Amygdala (tissue), 56 donors: ENCODE measurements at places on chromosomes 16 and 17.

DNA sequence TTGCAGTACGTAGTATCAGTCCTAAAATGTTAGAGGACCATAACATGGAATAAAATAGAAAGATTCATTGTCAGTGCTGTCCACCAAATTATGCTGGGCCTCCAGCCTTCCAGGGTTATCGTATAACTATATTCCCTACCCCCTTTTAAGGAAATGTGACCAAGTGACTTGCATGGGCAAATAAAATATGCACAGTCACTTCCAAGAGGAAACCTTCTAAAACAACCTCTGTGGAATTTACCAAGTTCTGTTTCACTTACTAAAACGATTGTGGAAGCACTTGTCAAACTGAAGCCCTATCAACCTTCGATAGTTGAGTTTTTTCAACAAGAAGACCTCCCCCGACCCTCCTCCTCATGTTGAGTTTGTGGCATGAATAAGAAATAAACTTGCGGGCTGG, 345.4 kb upstream of the C16orf82 start:
- DNase-seq = no peak

DNA sequence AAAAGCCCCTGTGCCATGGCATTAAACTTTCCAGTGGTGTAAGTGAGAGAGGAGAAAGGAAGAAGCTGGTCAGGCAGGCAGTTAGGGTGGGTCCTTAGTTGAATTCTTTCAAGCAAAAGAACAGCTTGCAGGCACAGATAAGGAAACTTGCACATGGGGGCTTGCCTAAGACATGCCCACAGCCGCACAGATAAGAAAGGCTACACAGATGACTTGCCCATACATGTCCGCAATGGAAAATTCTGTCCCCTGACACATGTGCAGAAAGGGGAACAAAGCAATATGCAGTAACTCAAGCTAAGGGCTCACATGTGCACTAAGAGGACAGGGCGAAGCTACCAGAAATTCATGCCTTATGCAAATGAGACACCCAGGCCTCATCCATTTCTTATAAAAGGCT, 69.9 kb downstream of the GSG1L start:
- no peak for DNase-seq

DNA sequence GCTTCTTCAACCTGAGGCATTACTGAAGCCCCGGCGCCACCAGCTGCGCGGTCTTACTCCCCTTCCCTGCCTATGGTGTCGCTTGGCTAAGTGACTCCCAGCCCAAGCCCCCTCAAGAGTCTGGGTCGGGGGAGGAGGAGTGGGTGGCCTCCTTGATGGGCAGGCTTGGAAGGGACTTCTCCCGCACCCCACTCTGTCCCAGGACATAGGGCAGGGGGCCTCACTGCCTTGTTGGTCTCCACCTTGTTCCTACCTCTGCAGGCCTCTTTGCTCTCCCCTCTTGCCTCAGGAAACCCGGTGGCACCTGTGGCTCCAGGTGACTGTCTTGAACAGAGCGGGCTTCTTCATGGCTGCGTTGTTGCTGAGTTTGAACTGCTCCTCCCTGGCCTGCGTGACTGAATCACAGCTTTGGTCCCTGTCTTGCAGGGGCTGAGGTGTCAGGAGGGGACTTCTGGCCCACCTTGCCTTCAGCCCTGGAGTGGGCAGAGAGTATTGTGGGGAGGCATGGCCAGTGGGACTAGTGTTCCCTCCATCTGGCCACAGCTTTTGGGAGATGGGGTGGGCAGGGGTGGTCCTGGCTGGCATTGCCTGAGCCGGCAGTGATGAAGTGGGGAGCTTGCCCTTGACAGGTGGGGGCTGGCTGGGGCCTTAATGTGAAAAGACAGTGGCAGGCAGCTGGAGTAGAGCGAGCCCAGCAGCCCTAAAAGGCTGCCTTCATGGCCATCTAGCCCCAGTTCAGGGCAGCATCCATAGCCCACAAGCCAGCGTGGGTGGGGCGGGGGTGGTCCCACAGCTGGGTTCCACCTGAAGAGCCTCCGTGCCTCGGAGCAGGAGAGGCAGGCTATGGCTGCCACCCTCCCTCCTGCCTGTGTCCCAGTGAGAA, 7.3 kb downstream of the CBX2 start:
- no peak for DNase-seq

DNA sequence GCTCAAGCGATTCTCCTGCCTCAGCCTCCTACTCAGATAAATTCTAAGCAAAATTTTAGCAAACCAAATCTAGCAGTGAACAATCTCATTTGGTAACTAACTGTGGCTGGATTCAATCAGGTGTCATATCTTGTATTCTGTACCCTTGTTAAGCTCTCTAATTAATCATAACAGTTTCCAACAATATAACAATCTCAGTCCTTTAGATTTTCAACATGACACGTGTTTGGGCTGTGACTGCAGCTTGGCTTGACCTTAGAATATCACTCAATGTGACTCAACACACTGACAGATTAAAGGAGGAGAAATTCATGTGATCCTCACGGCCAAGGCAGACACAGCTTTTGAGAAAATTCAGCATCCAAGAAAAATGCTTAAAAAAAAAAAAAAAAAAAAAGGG, 133.6 kb downstream of the BANP start:
- no peak for DNase-seq

GRCh38 chr17:54239291-54239690, 416.6 kb downstream of the KIF2B start:
- DNase-seq = no peak

DNA sequence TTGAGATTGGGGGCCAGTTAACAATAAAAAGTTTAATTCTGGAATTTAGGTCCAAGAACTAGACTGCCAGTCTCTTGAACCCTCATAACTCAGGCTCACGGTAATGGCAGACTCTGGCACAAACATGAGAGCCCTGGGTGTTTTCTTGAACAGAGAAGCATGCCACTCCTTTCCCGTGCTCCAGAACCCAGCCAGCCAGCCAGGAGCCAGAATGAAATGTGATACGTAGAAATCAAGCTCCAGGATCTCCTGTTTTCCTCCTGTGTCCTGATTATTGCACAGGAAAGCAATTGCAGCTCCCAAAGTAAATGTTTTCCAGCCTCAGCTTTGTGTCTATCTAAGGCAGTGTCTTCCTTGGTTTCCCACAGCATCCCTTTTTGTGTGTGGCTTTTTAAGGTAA, 46.2 kb upstream of the NOL11 start:
- DNase-seq = no peak

- no peak for DNase-seq
Observed at GRCh38 chr16:28040039-28040438, 23.5 kb downstream of the GSG1L start.

- DNase-seq = no peak
Observed at GRCh38 chr16:73355981-73356380, 308.1 kb upstream of the ZFHX3 start.

- peak; percentile 36 for DNase-seq
Observed at GRCh38 chr17:59565959-59566324, 532 bp downstream of the DHX40 start.

DNA sequence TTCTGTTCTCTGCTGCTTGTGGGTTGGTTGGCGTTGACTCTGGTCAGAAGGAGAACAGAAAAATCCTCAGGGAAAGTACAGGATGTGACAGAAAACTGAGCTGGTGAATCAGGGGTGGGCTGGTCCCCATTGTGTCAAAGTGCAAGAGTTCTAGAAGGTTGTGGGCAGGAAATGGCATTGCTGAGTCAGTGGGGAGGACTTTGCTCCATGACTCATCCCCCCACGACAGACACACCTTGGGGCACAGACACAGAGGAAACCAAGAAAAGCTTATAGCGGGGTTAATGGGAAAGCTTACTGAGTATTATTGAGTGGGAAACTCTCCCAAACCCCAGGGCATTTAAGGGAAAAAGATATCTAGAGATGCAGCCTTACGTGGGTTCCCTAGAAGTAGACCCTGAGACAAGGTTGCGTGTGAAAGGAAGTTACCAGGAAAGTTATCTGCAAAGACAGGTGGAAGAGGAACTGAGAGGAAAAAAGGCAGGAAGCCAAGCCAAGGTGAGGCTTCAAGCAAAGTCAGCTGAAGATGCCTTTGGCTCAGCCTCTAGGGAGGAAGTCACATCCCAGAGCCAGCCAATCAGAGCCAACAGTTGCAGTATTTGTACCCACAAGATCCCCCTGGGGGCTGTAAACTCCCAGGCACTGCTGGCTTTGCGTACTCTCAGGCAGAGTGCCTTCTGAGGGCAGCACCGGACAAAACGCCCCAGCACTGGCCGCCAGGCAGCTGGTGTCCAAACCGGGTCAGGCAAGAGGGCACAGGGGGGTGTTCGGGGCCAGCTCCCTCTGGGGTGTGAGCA, 86.4 kb downstream of the FOXL1 start:
- no peak for DNase-seq

- no peak for DNase-seq
Observed at GRCh38 chr16:72422308-72422897, 250.4 kb upstream of the PMFBP1 start.

GRCh38 chr17:38464251-38464722, 36.0 kb downstream of the ARHGAP23 start:
- DNase-seq = peak; percentile 70

DNA sequence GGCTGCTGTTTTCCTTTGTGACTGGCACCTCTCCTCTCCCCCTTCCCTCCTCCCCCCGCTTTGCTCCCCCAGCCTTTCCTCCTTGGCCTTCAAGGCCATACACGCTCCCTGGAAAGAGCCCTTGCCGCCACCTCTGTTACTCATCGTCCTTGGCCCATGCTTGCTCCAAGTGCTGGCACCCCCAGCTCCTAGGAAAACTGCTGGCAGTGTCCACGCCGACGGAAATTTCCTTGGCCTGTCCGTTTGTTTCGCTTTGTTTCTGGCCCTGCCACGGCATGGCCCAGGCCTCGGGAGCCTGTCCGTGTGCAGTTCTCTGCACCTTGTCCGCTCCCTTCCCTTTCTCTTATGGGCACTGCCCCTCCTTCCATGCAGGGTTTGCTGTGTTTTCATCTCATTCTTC, 18.0 kb downstream of the CA5A start:
- no peak for DNase-seq

DNA sequence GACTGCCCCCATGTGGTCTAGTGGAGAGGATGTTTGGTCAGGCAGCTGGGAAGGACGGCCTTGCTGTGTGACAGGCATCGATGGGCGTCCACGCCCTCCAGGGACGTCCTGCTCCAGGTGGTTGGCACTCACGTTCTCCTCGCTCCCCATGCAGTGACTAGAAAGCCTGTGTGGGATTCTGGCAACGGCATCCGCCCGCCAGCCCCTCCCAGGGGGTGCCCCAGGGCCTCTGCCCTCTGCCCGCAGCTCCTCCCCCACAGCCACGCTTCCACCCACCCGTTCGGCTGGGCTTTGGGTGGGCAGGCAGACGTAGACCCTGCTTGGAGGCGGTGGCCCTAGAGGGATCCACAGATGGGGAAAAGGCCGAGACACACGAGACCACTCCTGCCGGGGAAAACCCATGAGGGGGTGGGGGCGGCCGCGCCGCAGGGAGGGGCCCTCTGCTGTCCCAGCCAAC, 4.7 kb upstream of the IL17C start:
- DNase-seq = no peak

DNA sequence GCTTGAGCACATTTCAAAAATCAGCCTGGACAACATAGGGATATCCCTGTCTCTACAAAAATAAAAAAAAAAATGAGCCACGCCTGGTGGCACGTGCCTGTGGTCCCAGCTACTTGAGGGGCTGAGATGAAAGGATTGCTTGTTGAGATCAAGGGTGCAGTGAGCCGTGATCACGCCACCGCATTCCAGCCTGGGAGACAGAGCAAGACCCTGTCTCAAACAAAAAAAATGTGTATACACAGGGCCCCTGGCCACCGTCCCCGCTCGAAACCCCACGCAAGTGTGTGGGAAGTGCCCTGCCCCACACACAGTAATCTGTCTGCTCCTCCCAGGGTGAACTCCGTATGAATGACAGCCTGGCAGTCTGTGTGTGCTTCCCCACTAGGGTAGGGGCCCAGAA, 93.0 kb upstream of the RPL38 start:
- no peak for DNase-seq

DNA sequence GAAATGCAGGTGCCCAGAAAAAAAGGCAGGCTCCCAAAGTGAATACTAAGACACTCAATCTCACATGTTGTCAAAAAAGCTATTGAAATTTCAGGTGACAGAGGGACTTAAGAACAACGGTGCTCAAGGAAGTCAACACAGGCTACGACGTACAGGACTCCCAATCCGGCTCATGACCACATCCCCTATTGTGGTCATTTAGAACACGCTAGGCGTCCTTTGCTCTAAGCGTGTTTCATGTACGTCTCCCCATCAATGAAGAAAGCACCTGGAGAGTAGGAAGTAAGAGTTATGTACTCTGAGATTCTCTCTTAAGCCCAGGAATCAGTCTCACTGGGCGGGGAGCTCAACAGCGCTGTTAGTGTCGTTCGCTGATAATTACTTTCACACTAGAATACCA, 94.1 kb downstream of the MRM3 start:
- no peak for DNase-seq

- no peak for DNase-seq
Observed at GRCh38 chr16:12586701-12587100, 217.0 kb downstream of the CPPED1 start.

DNA sequence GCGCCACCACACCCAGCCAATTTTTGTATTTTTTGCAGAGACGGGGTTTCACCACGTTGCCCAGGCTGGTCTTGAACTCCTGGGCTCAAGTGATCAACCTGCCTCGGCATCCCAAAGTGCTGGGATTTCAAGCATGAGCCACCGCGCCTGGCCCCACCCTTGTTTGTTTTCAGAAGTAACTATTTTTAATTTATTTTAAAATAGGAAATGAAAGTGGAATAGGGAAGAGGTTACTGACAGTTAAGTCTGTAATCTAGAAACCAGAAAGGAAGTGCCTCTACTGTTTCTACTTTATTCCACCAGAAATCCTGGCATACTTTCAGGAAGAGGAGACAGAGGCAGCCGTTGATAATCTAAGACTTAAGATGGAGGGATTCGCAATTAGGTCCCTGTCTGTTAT, 225.6 kb downstream of the TANC2 start:
- no peak for DNase-seq
